ENCODE measurements at places on chromosomes 13 and 19.

DNA sequence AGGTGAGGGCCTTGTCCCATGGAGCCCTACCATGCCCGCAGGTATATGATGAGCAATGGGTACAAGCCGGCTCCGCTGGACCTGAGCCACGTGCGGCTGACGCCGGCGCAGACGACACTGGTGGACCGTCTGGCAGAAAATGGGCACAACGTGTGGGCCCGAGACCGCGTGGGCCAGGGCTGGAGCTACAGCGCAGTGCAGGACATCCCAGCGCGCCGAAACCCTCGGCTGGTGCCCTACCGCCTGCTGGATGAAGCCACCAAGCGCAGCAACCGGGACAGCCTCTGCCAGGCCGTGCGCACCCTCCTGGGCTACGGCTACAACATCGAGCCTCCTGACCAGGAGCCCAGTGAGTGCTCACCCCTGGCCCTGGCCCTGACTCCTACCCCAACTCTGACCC lies 32.6 kb downstream of the RYR1 start:
- no peak for DNase-seq

DNA sequence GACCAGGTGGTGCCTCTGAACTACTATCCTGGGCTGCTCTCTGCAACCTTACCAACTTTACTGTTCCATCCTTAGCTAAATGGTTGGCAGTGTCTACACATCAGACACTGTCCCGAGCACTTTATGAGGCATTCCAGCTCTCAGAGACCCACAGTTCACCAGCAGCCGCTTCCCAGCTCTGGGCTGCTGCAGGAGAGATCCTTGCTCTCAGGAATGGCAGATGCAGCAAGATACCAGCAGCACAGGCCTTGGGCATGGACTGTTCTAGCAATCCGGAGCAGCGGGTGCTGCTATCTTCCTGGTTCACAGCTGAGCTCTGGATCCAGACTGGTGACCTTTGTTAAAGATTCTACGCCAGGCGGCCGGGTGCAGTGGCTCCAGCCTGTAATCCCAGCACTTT lies 3.3 kb upstream of the LPAR2 start:
- no peak for DNase-seq

DNA sequence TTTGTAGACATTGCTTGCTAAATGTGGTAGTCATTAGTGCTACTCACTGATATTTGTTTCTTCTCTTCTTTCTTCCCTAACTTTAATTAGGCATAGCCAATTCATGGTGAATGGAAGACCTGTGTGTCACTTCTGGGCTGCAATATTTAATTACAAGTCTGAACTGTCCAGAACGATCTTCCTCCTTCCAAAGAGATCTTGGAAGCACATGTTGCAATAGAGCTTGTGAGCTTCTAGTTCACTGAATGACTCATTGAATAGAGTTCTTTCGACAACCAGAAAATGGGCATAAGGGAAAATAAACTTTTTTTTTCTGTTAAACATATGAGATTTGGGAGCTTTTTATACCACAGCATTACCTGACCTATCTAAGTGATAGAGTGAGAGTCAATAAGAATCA lies 1264.6 kb downstream of the PCDH9 start:
- no peak for DNase-seq

DNA sequence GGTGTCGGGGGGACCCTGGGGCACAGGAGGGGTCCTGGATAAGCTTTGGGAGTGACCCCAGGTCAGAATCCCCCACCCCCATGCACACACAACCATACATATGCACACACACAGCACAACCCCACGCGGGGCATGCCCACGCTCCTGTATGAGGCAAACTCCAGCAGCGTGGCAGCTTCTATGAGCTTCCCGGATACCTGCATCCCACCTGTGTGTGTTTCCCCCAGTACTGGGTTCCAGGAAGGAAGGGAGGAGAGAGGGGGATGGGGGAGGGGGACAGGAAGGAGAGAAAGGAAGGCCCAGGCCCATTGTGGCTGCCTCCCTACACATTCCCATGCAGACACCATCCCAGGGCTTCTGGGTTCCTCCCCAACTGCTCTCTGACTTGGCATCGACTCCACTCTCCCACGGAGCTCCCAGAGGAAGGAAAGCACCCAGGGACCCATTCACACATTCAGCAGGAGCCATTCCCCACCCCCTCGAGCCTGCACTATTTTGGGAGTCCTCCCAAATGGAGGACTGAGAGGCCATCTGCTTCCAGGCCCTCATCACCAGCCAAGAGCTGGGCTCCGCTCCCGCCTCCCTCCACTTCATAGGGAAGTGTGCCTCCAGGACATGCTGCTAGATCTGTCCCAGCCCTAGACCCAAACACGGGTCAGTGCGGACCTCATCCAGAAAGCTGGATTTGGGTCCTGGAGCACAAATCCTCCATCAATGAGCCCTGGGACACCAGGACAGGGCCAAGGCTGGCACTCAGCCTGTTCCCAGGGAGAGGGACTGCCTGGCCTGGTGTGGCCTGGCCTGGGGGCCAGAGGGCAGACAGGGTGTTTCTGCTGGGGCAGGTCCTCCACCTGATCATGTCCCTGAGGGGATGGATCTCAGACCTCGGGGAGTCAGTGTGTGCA lies 13.2 kb downstream of the PRR36 start:
- DNase-seq = no peak

DNA sequence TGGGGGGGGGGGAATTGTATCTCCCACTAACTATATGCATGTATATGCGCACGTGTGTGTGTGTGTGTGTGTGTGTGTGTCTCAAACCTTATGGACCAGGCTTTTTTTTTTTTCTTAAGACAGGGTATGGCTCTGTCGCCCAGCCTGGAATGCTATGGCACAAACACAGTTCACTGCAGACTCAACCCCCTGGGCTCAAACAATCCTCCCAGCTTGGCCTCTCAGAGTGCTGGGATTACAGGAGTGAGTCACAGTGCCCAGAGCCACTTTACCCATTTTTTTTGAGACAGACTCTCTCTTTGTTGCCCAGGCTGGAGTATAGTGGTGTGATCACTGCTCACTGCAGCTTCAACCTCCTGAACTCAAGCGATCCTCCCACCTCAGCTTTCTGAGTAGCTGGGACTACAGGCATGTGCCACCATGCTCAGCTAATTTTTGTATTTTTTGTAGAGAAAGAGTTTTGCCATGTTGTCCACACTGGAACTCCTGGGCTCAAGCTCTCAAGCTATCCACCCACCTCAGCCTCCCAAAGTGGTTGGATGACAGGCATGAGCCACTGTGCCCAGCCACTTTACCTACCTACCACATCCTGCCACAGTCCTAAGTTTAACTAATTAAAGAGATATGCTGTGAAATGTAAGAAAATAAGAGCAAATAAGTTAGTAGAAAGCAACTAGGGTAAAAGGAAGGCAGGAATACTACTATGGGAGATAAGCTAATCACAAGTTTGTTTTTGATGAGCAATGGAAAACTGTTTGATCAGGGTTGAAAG lies 2.4 kb downstream of the ZMYM5 start:
- no peak for DNase-seq

- DNase-seq = no peak
These were observed 54.4 kb downstream of the FAM124A start for GRCh38 chr13:51276636-51277035.

GRCh38 chr13:69556540-69557196 lies 551.0 kb upstream of the ATXN8OS start:
- DNase-seq = no peak

DNA sequence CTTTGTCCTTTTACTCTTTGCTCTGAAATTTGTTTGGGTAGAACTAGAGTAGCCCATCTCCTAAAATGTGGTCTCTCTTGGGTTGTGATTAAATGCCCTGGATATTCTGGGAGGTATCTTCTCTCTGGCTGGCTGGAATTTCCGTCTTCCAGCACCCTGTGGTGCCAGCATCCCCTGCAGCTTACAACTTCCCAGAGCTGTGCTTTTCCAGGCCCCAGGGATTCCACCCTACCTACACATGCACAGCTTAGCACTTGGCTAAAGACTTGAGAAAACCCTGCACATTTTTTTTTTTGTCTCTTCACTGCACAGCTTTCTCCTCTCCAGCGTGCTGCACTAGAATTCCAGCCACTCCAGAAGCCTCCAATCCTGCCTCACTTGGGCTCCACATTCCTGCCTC lies 334.7 kb downstream of the IRS2 start:
- DNase-seq = no peak

DNA sequence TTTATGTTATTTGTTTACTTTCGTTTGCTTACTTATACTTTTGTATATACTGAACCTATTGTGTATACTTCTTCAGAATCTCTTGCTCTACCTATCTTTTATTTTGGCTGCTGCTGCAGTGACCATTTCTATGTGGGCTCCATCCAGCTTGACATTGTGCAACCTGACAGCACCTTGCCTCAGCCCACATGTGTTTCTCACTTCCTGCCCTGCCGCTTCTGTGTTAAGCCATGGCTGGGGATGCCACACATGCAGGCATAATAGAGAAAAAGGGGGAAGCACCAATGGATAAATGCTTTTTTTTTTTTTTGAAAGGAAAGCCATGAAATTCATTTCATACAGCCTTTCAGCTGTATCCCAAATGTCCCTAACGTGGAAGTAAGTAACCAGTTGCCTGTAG lies 147.6 kb downstream of the RBM26 start:
- no peak for DNase-seq

GRCh38 chr19:35141837-35142605 lies 1.0 kb upstream of the FXYD7 start:
- DNase-seq = no peak

GRCh38 chr19:50341091-50341564 lies 12.0 kb upstream of the KCNC3 start:
- DNase-seq = no peak

DNA sequence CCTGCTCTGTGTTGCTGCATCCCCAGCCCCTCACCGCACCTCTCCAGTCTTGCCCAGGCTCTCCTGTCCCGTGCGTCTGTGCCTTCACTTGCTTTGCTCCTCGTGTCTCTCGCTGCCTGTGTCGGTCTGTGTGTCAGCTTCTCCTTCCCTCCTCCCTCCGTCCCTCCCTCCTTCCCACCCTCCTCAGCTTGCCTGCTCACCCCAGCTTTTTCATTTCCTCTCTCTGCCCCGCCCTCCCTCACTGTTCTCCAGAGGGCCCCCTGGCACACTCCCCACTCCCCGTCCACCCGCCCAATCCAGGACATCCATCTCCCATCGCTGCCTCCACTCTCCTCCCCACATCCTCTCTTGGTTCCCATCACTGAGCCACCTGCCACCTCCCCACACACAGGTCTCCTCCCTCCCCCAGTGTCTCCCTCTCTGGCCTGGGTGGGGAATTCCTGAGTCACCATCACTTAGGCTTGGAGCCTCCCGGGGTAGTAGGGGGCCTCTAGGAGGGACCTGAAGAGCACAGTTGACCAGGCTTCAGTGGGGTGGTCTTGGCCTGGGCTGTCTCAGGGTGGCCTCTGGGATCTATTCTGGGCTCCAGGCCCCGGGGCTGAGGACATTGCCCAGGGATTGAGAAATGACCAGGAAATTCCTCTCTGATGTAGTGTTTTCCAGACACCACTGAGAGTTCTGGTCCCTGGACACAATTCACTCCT lies at the start of gene PTGIR:
Gene PTGIR, minus strand, starts transcription at position 132 of the 704 bp plus-strand sequence. CDS start 864 bp downstream, outside the sequence.
- no peak for DNase-seq

- no peak for DNase-seq
These were observed 99.3 kb downstream of the EPSTI1 start for GRCh38 chr13:42892760-42893159.

Data from stimulated activated CD8-positive, alpha-beta memory T cell treated with anti-CD3 and anti-CD28 coated beads, Interleukin-15, amount 100 ng/mL, for 4 hours (primary cell).